ENCODE measurements at places on chromosomes 4 and X.

- DNase-seq: no peak
Observed at GRCh38 chrX:77668391-77669237, 117.4 kb downstream of the ATRX start.

DNA sequence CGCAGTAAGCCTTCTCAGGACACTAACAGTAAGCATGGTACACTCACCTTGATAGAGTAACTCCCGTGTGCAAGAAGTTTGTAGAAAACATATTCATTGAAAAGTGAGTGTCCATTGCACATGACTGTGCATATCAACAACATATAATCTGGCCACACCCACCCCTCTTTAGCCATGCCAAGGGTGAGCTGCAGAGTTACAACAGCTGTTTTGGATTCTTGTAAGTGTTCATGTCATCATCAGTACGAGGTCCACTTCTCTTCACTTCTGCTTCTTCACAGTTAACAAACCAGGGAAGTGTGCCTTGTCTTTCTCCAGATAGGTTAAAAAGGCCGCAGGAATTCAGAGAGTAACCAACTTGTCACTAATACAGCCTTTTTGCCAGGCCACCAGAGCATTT lies 116.6 kb downstream of the IRF2 start:
- no peak for DNase-seq

- DNase-seq: no peak
Observed at GRCh38 chrX:110163488-110163887, 154.4 kb downstream of the AMMECR1 start.

- DNase-seq: no peak
Observed at GRCh38 chr4:1991087-1991486, 17.7 kb downstream of the NELFA start.
